ENCODE measurements at places on chromosomes 6 and 20.

DNA sequence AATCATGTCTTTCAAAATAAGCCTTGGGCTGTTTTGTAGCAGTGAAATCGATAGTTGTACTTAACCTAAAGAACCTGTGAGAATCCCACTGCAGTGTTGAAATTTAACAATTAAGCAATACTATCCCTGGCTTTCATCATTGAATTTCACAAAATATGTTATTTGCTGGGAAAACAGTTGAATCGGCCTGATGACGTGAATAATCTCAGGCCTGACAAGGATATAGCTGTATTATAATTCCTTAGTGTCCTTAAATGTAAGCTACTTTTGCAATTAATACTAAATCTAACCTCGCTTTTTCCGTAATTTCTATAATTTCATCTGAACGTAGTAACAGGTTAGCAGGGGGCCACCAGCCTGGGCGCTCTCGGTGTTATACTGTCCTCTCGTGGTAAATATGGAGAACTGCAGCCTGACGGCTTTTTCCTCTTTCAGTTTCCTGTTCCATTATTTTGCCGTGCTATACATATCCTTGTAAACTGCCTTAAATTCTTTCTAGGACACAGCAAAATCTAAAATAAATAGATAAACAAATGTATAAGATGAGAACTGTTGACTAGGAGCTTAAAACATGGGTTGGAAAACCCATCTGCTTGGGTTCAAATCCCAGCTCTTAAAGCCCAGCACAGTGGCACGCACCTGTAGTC is 24.0 kb downstream of the MTFR2 start:
- DNase-seq, result no peak

DNA sequence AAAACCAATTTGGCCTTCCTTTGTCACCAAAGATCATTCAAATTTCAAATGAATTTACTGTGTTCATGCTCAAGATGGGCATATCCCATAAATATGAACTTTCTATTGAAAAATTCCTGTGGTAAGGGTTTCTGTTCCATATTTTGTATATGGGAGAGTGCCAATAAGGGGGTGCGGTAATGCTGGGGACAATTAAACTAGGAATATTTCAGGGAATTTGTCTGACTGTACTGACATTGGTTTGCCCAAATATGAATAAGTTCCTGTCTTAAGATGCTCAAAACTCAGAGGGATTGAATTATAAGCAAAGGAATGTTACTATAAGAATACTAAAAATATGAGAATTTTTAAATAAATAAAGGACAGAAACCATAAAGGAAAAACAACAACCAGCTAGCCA is 553.0 kb upstream of the MARCKS start:
- DNase-seq, result no peak

GRCh38 chr20:61963885-61964674 is 101.6 kb downstream of the TAF4 start:
- DNase-seq, result no peak

DNA sequence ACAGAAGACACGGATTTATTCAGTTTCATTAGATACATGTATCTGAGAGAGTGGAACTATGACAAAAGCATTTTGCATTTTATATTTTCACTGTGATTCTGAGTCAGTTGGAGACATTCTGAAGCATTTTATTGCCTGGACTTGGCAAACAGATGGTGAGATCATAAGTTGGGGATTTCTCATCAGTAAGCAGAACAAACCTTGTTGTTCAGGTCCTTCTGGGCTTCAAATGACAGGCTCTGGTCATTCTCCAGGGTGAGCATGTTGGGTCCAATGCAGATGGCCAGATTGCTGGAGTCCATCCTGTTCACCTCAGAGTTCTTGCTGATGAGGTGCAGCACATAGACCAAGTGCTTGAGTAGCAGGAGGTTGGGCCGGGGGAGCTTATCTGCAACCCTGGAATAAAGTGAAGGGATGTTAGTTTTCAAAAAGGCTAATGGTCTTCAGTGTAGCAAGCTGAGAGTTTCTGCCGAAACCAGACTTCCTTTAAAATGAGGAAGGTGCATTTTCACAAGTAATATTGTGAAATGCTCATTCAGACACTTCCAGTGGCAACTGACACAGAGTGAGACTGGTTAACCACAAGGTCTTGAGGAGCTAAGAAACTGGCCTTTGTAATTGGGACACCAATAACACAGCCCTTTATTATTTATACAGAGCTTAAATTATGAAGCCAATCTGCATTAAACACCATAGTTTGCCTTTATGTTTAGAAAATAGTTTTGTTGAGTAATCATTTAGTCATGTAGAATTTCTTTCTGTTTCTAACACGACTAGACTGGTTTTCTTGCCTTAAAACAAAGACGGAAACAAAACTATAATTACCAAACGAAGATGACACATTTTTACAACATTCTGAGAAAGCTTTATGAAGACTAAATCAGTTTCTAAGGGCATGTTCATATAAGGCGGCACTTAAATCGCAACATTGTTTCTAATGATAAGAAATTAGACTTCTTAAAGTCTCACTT is 5.6 kb downstream of the TAGAP start:
- DNase-seq, result peak; percentile 86

- DNase-seq, result no peak
Observed at GRCh38 chr6:33431880-33432541, 12.1 kb downstream of the SYNGAP1 start.

DNA sequence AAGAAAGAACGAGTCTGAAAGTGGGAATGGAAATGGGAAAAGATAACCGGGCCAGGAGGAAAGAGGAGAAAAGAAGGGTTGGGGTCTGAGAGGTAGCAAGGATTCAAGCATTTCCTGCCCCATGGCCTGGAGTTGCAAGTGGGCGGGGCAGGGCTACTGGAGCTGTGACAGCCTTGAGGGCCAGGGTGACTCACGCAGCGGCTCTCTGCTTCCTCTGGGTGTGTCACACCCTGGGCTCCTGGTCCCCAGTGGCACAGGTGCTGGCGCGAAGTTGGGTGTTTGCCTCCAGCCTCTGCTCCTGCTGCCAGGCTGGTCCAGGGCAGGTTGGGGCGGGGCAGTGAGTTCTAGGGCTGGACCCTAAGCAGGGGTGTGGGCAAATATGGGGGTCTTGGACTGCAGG is 3.3 kb upstream of the ULBP3 start:
- no peak for DNase-seq

DNA sequence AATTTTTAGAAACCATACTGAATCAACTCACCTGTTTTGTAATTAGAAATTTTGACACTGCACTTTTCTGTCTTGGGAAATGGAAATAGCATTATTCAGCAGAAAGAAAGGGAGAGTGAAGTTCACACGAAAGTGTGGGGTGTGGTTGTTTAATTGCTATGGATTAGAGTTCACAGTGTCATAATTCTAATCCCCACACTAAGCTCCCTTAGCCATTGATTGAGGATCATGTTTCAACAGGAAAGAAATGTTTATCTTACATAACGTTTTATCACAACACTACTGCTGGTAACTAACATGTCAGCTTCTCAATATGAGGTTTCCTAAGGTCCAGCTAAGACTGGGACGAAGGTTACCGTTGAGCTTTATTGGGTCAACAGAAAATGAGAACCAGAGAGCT is 31.4 kb upstream of the GSTA5 start:
- DNase-seq, result no peak

GRCh38 chr6:110043366-110043994 is 65.4 kb downstream of the GPR6 start:
- no peak for DNase-seq

DNA sequence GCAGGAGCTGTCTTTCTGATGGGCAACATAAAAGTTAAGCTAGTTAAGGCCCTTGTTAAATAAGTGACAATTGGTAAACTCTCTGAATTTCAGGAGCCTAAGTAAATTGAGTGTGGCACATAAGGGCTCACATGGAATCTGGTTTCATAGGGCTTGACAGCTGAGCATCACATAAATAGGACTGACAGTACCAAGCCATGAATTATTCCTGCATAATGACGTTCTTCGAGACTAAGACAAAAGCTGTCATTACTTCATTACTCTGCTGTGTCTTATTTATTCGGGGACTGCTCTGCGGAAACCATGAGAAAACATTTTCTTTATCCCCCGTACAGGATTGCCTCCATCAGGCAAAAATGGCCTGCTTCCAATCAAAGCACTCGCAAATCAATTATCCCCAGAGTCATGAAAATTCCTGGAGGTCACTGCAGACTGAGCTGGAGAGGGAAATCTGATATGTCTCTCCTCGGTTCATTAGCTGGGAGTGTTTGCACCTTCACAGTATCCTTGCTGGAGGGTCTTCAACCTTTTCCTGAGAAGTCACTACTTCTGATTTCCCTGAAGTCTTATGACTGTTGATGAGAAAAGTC is 311.4 kb downstream of the CDH26 start:
- no peak for DNase-seq

GRCh38 chr6:137677709-137678108 is 183.5 kb upstream of the OLIG3 start:
- no peak for DNase-seq

DNA sequence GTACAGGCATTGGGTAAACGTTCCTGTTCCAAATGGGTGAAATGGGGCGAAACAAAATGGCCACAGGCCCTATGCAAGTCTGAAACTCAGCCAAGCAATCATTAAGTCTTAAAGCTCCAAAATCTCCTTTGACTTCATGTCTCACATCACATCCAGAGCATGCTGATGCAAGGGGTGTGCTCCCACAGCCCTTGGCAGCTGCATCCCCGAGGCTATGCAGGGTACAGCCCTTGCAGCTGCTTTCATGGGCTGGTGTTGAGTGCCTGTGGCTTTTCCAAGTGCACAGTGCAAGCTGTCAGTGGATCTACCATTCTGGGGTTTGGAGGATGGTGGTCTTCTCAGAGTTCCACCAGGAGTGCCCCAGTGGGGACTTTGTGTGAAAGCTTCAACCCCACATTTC is 270.0 kb upstream of the CDYL start:
- no peak for DNase-seq

- DNase-seq, result no peak
Observed at GRCh38 chr6:160426136-160426535, 78.0 kb downstream of the SLC22A3 start.

GRCh38 chr20:63380346-63380870 is 19.3 kb upstream of the CHRNA4 start:
- no peak for DNase-seq

All from GM12878 (cell line).